Stimulated activated CD8-positive, alpha-beta memory T cell treated with anti-CD3 and anti-CD28 coated beads, Interleukin-2, amount 100 ng/mL, for 1 hour (primary cell): ENCODE measurements at places on chromosomes 1 and 21.

GRCh38 chr1:225137976-225138375, 208.5 kb downstream of the DNAH14 start:
- no peak for DNase-seq

DNA sequence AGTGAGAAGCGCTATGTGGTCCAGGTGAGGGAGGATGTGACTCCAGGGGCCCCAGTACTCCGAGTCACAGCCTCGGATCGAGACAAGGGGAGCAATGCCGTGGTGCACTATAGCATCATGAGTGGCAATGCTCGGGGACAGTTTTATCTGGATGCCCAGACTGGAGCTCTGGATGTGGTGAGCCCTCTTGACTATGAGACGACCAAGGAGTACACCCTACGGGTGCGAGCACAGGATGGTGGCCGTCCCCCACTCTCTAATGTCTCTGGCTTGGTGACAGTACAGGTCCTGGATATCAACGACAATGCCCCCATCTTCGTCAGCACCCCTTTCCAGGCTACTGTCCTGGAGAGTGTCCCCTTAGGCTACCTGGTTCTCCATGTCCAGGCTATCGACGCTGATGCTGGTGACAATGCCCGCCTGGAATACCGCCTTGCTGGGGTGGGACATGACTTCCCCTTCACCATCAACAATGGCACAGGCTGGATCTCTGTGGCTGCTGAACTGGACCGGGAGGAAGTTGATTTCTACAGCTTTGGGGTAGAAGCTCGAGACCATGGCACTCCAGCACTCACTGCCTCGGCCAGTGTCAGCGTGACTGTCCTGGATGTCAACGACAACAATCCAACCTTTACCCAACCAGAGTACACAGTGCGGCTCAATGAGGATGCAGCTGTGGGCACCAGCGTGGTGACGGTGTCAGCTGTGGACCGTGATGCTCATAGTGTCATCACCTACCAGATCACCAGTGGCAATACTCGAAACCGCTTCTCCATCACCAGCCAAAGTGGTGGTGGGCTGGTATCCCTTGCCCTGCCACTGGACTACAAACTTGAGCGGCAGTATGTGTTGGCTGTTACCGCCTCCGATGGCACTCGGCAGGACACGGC, 2.2 kb downstream of the CELSR2 start:
- no peak for DNase-seq

- DNase-seq, result no peak
Measured at GRCh38 chr1:106889583-106889982, 166.9 kb upstream of the PRMT6 start.

DNA sequence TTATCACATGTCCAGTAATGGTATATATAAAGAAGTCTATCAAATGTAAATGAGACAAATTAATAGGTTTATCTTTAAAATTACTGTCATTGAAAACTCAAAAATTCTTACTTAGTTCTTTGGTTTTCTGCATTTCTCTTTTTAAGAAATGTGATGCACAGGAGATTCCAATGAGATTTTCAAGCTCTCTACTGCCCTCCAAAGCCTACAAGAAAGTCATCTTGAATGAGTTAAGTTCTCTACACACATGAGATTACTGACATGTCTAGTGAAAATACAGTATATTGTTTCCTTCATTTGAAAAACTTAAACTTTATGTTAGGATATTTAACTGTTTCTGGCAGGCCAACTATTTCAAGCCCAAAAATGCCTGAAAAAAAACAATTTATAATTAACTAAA, 68.8 kb downstream of the ITGB3BP start:
- DNase-seq, result no peak

DNA sequence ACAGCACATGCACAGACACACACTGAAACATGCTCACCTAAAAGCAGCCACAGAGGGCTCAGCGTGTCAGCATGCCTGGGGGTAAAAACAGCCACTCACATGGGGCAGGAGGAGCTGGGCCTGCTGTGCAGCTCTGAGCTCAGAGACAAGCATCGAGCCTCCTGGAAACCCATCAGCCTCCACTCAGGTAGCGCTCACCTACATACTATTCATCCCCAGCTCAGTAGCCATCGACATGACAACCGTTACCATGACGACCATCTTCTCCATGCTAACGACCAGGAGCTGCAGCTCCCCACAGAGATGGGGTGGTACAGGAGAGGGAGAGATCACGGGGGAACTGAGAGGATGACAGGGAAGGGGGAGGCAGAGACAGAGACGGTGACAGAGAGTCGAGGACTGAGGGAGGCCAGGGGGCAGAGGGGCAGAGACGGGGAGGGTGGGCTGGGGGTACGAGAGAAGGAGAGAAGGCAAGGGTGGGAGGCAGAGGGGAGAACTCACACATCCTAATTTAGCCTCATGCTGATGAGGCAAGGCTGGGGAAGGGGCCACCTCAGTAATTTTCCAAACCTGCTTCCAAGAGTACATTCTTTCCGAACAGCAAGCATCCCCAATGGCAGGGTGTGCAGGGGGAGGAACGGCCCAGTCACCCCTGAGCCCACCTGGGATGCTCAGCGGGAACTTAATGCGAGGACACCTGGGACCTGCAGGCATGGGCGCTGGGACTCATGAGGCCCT, 28.4 kb downstream of the SDC3 start:
- no peak for DNase-seq

GRCh38 chr1:77888081-77888780, at the start of gene NEXN:
TSS of gene NEXN (plus strand) at chr1:77888624. CDS start at chr1:77916107, 27,483 bp downstream.
- no peak for DNase-seq

DNA sequence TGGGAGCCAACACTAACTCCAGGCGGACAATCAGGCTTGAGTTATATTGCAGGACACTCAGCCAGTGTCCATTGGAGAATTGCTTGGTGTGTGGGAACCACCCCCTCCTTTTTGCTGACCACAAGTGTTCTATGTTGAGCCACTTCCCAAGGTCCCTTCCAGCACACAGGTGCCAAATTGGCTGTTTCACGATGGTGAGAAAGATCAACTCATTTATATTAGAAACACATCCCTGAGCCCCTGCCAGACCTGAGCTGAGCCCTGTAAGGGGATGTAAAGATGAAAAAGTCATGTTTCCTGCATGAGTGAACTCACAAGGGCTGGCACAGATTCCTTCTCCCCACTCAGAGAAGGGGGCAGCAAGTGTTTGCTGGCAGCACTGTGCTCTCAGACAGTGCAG, 96.5 kb downstream of the KCNN3 start:
- no peak for DNase-seq

DNA sequence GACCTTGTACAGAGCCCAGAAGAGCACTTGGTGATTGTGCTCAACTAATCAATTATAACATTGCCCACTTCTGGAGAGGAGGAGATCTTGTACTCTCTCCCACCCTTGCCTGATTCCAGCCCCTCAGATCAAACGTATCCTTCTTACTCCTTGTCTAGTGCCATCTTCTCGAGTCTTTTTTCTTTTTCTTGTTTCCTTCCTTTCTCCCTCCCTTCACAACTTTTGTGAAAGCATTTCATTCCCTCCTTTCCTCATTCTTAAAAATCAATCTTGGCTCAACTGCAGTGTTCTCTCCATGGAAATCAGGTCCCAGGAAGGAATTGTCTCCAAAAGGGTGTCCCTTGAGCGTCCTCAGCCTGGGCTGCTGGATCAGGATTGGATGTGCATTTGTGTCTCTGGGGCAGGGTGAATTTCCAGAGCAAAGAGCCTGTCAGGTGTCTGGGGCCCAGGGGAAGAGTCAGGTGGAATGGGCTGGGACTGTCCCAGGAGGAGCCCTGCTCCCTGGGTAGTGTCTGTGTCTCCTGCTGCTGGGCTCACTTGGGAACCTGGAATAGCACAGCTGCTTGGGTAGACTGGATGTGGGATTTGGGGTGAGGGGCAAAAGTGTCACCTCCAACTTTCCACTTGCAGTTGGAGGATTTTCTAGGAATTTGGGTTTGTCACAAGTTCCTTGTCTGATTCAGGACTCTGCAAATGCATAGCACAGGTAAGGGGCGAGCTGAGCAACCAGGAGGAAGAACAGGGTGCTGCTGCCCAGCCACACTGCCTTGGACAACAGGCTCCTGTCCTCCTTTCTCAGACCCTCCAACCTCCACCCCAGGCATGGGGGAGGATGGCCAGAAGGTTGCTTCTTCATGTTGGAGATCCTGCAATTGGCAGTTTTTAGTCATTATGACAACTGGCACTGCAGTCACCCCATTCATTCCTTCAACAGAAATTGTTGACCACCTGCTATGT, 3.3 kb downstream of the SOX13 start:
- no peak for DNase-seq

DNA sequence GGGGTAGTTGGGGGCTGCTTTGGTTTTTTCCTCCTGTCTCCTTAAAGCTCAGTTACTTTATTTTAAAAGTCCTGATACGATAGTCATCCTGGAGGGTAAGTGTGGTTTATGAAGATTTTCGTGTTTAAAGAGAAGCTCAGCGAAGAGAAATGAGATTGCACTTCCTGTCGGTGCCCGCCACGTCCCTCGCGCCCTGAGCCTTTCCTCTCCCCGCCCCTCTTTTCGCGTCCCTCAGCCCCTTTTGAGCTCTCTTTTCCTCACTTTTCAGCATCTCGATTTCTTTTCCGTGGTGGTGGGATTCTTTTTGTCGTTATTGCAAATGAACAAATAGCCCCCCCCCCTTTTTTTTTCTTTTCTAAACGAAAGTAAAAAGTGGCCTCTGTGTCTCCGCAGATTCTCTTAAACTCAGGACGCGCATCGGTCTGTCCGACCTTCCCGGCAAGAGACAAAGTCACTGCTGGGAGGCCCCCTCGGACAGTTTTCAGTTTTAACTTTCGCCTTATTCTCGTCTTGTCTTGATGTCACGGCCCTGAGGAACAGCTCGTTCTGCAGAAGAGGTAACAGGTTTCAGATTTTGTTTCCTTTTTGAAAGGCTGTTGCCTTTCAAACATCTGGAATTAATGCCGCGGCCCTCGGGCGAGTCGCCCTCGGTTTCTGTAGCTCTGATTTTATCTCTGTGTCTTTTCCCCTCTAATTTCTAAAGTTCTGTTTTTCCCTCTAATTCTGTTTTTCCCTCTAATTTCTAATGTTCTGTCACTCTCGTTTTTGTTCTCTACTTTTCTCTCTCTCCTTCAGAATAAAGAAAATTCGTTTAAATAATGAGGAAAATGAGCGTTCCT, 1.0 kb upstream of the DMRTA2 start:
- no peak for DNase-seq

DNA sequence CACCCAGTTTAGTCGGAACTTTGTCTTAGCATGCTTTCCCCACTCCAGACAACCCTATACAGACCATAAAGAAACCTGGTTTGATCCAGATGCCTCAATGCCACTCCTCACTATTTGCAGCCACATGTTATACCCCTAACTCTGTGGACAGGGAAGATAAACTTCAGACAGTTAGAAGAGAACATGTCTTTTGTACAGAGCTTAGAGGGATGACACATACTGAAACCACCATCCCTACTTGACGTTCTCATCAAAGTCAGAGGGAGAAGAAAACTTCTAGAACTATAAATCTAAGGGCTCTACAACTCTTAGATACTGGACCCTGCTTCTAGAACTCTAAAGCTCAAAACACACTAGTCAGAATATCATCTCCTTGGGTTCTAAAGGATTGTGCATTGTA, 3.7 kb downstream of the SYT6 start:
- DNase-seq, result no peak

- DNase-seq, result no peak
Measured at GRCh38 chr1:11746092-11746491, 10.2 kb downstream of the AGTRAP start.

DNA sequence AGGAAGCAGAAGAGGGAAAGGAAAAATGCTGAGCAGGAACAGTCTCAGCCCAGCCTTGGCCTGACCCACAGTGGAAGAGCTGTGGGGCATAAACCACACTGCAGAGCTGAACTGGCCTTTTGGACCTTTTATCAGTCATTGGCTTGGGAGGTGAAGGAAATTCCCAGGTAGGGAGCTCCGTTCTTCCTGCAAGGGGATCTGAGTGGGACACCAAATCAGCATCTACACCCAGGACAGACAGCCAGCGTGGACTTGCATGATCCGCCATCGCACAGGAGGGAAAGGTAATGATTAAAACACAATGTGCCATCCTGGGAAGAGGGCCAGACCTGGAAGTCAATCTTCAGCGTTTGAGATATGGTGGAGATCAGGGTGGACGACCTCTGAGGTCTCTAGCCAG, 1.2 kb upstream of the MTFR1L start:
- no peak for DNase-seq

GRCh38 chr1:243470502-243470901, 214.7 kb downstream of the SDCCAG8 start:
- DNase-seq, result no peak

- no peak for DNase-seq
Measured at GRCh38 chr1:23194119-23194984, 22.9 kb downstream of the HTR1D start.

GRCh38 chr1:69700770-69701169, 133.0 kb downstream of the LRRC7 start:
- DNase-seq, result no peak

- no peak for DNase-seq
Measured at GRCh38 chr1:246302711-246303317, 204.3 kb downstream of the SMYD3 start.

- DNase-seq, result no peak
Measured at GRCh38 chr1:200896531-200897196, 2.0 kb downstream of the INAVA start.

DNA sequence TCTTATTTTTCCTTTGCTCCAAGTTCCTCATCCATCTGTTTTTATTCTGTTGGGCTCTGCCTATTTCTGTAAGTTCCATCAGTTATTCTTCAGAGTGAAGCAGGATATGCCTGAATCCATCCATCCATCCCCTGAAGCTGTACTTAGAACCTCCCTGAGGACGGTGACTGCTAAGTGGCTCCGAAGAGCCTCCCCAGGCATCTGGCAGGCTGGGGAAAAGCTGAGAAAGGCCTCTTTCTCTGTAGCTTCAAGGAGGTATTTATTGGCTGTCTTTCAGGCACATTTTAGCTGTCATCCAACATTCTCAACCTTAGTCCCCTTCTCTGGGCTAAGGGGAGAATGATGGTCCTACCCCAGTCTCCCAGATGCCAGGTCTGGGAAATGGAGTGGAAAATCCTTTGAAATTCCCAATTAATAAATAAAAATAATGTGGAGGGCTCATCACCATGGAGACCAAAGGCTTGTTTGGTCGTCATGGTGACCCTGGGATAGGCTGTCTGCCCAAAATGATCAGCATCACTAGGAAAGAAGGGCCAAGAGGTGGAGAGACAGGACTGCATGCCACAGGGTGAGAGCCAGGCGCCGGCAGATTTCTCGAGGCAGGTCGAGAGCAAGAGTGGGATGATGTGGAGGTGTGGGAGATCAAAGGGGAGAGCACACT, 82.0 kb downstream of the UBIAD1 start:
- DNase-seq, result no peak

DNA sequence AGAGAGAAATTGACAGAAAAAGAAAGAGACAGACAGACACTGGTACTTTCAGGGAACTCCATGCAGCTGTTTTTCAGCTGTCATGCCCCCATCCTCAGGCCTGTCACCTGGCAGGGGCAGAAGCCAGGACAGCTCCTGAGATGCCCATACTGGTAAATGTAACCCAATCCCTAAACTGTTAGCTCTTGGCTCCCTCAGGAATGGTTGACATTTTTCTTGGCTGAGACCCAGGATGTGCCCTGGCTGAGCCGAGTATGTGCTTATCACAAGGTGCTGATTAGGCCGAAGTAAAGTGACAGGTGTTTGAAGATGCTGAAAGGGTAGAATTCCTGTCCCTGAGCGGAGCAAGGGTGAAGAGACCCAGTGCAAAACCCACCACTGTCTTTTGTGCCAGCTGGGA, 50.7 kb downstream of the PGM1 start:
- no peak for DNase-seq
